NCI-H1105 (cell line): ENCODE measurements at places on chromosomes 6 and 20.

DNA sequence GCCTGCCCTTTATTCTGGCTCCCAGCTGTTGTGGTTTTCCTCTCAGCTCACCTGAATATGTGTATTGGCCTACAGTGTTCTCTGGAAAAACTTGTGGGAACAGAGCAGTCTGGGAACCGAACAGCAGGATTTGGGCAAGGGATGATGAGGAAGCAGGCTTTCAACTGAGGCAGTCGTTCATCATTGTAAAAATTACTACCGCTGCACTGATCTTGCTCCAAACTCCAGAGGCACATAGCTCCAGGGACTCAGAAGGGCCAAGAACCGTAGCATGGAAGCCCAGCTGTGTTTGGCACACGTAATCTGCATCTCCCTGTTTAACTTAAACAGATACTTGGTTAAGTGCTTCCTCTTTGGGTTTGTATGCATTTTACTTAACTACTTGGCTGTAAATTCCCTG is 48.3 kb upstream of the EEF1A1 start:
- no peak for DNase-seq

GRCh38 chr6:19712012-19712688 is 125.0 kb upstream of the ID4 start:
- no peak for DNase-seq

- DNase-seq, result no peak
These were observed 31.9 kb downstream of the FOXO3 start for GRCh38 chr6:108592371-108593337.

DNA sequence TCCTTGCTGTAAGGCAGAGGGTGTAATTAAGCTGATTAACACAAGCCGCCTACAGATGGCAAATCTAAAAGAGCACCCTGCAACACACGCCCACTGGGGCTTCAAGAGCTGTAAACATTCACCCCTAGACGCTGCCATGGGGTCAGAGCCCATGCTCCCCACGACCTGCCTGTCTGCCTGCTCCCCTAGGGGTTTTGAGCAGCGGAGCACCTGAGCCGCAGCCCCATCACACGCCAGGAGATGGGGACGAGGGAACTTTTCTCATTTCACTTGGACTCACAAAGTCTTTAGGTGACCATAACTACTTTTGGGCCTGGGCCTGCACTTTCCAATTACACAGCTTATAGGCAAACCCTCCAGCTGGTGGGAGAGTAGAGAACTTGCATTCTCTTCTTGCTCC is 99.0 kb upstream of the SOX4 start:
- DNase-seq, result no peak

DNA sequence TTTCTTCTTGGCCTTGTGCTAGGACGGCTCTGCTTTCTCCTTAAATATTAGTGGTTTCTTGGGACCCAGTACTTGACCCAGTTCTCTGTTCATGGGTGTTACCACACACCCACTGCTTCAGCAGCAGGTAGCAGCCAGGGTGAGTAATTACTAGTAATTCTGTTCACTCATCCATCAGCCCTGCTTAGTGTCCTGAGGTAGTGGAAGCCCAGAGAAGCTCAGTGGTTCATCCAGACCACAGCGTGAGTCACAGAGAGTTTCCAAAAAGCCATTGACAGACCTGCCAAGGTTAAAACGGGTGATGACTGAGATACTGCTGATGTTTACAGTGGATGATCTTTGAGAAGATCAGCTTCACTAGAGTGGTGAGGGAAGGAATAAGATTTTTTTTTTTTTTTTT is 51.7 kb upstream of the HINT3 start:
- no peak for DNase-seq

GRCh38 chr6:11496152-11497060 is 41.1 kb upstream of the TMEM170B start:
- peak; percentile 63 for DNase-seq

GRCh38 chr6:73508776-73509175 is 12.1 kb downstream of the EEF1A1 start:
- DNase-seq, result no peak

GRCh38 chr6:7106752-7107577 is 796 bp upstream of the RREB1 start:
- no peak for DNase-seq

DNA sequence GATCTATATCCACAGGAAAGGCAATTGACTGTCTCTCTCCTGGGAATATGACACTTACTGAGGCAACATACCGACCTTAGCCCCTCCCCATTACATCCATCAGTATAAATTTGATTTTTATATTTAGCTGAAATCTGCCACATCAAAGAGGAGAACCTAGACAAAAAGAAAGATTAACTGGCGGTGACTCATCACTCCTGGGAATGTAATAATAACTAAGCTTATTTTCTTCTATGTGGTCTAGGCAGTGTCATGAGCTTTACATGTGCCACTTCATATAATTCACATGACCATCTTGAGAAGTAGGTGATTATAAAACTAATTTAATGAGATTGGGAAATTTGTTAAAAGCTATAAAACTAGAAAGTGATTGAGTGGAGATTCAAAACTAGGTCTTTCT is 520.0 kb upstream of the HS3ST5 start:
- DNase-seq, result no peak

DNA sequence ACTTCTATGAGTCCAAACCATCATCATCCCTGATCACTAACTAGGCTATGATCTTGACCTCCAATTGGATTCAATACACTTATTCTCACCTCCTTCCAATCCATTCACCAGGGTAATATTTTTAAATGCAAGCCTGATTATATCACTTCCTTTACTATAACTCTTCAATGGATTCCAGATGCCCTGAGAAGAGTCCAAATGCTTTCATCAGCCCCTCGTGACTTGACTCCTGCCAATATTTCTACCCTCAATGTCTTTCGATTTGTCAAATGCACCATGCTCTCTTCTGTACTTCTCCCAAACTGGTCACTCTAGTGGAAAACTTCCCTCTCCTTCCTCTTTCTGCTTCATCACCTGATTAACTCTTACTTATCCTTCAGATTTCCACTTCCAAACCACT is 70.8 kb downstream of the CD164 start:
- no peak for DNase-seq

DNA sequence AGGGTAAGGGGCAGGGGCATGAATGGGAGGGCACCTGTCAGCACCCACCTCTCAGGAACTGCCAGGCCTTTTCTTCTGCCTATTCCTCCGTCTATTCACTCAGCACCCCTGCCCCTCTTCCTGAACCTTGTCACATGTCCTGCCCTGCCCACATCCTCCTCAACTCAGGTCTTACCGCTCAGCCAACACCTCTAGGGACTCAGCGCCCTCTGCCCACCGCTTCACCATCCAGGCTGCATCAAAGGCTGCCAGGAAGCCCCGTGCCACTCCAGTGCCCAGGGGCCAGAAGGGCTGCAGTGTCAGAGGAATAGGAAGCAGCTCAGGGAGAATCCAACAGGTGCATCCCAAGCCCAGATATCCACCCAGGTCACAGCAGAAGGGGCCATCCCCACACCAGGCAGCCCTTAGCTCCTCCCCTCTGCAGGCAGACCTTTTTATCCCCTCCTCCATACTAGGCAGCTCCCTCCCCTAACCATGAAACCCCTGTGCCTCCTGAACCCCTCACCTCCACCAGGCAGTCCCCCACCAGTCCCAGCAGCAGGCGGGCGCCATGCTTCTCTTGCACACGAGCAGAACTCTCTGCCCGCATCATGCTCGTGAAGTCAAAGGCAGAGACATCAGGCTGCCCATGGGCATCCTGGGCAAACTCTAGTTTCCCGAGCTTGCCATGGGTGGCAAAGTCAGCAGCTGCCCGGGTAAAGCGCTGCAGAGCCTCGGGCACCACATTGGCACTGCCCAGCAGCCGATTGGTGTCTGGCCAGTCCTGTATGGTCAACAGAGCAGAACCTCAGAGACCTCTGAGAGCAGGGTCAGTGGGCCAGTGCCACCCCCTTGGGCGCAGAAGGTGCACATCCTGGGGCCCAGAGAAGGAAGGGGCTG is 5.5 kb downstream of the MICAL1 start:
- DNase-seq, result no peak

DNA sequence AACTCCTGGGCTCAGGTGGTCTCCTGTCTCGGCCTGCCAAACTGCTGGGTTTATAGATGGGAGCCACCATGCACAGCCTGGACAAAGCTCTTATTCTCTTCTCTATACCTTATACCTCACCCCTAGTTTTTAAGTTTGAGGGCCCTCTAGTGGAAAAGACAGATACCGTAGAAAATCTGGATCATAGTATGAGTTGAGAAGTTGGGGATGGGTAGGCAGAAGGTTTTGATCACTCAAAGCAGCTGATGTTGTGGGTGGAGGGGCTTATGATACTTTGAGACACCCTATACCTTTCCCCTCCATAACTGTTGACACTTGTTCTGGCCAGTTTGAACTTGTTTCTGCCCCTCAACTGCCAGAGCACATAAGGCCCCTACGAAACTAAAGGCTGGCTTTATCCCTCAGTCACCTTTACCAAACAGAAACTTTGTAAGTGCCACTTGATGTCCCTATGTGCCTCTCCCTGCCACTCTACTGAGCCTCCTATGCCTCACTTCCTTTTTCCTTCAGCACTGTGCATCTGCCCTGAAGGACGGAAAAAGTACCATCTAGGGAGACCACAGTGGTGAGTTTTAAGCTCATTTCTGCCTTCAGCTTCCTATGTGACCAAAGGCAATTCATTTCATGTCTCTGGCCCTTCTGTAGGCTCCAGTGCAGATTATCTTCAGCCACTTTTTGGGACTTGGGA is 28.6 kb downstream of the RALY start:
- DNase-seq, result no peak

- no peak for DNase-seq
These were observed 951.1 kb upstream of the ADGRB3 start for GRCh38 chr6:67683960-67684359.

- no peak for DNase-seq
These were observed 14.3 kb upstream of the POPDC3 start for GRCh38 chr6:105194106-105194505.

DNA sequence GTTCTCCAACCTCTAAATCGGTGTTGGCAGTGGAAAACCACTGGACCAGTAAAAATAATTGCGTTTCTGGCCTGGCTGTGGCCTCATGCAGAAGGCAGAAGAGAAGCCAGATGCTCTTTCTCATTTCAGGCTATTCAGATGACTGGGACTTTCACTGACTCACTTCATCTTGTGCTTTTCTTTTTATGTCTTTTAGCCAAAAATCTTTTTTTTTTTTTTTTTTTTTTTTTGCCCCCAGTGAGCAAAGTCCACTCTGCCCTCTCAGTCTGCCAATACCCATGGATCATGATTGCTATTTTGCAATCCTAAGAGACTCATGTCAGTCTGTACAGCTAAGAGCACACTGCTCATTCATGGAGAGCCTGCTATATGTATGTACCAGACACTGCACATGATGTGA is 962.5 kb downstream of the KIF16B start:
- DNase-seq, result no peak

- DNase-seq, result no peak
These were observed 10.4 kb downstream of the PXT1 start for GRCh38 chr6:36432151-36432671.

DNA sequence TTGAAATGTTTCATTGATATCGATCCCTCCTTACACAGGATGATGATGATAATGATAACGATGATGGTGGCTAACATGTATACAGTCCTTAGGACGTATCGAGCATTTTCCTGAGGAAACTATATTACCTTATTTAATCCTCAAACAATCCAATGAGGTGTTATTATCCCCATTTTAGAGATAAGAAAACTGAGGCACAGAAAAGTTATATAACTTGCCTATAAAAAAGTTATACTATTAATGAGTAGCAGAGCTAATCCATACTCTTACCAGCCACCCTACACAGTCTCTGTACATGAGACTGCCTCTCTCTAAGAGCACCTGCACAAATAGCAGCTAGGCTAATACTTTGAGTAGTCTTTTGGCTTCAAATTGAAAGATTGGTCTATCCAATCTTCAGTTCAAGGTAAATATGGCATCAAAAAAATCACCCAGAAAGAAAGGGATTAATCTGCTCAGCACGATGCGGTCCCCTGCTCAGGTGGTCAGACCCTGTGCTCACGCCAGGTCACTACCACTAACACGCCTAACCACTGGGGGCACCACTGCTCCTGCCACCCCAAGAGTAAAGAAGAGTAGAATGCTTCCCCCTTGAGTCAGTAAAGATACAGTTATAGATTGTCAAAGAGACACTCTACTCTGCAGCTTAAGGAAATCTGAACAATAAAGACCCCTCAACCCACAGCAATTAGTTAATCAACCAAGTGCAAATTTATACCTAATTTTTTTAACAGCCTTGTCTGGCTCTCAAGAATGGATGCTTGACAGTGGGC is 15.0 kb downstream of the GABBR1 start:
- no peak for DNase-seq

DNA sequence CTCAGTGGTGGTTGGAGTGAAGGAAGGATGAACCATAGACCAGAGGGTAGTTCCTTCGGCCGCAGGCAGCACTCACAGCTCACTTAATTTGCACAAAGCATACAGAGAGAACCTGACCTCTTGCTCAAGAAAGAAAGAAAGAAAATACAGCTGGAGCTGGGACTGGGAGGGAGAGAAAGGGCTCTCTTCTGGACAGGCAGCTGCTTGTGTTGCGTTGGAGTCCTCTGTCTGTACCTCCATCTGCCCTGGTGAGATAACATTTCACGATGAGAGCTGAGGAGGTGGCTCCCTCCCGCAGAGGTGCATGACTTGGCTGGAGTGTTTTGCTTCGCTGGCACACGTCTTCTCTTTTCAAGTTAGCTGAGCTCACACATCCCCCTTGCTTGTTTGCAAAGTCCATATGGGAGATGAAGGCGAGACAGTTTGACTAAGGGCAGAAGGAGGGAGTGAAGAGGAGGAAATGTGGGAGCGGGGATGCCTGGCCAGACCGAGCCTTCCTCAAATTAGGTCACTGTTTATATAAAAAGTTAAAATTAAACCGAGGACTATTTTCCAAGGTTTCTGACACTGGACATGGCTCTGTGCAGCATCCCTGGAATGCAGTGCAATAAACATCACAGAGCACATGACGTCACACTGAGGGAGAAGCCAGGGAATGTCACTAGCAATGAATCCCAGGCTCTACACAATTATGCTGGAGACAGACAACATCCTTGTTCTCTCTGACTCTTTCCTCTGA is 359.4 kb downstream of the CD83 start:
- no peak for DNase-seq
